ENCODE measurements at places on chromosomes 5 and 9.

DNA sequence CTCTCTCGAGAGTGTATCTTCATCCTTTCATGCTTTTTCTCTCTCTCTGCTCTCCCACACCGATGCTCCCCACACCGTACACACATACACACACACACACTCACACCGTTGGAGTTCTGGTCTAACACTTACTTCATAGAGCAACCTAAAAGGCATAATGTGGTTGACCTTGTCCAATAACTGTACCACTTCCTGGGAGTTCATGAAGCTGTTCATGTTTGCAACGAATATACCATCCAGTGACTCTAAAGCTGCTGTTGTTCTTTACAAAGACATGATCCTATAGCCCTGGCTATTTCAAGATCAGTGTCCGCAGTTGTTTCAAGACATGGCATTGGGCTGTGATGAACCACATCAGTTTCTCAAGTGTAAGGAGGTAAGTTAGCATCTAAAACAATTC lies 10.0 kb downstream of the MEF2C start:
- no peak for DNase-seq

GRCh38 chr5:135129307-135129706 lies 95.3 kb upstream of the PITX1 start:
- no peak for DNase-seq

DNA sequence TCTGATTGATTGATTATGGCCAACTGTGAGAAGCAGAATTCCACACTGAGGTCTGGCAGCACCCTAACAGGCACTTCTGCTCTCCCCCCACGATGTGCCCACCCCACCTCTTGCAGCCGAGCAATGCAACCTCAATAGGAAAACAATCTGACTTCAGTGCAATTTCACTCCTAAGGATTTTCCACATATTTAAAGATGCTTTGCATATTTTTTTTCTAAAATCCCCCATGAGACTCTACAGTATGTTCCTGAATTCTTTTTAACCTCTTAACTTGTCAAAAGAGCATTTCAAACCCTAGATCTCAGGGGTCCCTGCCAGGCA lies 243.1 kb downstream of the AUH start:
- DNase-seq: no peak

DNA sequence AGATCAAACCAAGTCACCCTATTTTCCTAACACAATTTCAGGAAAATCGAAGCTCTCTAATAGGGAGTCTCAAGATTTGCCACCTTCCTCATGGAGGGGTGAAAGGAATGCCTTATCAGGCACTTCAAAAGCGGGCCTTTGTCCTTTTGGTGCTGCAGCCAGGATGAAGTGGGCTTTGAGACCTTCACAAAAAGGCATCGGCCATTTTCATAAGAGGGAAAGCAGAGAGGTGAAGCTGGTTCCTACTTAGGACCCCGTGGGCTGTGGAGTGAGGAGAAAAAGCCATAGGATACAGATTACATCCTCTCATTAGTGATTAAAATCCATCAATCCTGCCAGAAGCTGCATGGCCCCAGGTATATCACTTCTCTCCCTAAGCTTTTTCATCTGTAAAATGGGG lies 859 bp downstream of the CDKN2AIPNL start:
- DNase-seq: no peak

- DNase-seq: no peak
Measured at GRCh38 chr9:97563458-97564135, 62.1 kb downstream of the TMOD1 start.

- DNase-seq: no peak
Measured at GRCh38 chr5:81046041-81046440, 85.9 kb downstream of the RASGRF2 start.

- DNase-seq: no peak
Measured at GRCh38 chr5:94175912-94176311, 434.5 kb upstream of the POU5F2 start.

DNA sequence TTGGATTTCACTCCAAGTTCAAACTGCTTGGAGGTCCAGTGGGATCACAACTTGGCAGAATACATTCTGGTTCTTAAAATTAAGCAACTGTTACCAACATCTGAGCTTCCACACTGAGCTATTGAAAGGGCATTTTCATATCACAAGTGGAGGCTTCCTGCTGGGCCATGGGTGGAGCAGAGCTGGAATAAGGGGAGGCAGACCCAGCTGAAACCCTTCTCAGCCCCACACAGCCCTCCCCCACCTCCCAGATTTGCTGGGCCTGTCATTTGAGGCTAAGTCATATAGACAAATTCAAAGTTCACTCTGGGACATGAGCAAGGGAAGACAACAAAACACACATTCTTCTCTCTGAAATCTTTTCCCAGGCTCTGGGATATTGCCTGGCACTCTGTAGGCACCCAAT lies 79.9 kb downstream of the ACTL7B start:
- DNase-seq: no peak

DNA sequence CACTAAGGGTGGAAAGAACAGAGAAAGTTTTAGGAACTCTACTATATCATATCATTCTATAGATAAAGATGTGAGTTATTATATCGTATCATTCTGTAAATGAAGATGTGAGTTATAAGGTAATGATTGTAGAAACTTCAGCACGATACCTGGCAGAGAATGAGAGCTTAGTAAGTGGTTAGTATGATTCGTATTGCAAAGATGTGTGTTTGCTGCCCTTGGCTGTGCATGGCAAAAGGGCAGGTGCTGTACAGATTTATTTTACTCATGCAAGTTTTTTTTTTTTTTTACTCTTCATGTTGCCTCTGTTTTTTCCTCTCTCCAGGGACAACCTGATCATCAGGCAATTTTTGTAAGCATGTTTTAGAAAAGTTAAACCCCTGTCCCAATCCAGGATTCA lies 83.3 kb downstream of the EGFLAM start:
- no peak for DNase-seq

GRCh38 chr9:36566813-36567221 lies 5.9 kb upstream of the MELK start:
- no peak for DNase-seq

DNA sequence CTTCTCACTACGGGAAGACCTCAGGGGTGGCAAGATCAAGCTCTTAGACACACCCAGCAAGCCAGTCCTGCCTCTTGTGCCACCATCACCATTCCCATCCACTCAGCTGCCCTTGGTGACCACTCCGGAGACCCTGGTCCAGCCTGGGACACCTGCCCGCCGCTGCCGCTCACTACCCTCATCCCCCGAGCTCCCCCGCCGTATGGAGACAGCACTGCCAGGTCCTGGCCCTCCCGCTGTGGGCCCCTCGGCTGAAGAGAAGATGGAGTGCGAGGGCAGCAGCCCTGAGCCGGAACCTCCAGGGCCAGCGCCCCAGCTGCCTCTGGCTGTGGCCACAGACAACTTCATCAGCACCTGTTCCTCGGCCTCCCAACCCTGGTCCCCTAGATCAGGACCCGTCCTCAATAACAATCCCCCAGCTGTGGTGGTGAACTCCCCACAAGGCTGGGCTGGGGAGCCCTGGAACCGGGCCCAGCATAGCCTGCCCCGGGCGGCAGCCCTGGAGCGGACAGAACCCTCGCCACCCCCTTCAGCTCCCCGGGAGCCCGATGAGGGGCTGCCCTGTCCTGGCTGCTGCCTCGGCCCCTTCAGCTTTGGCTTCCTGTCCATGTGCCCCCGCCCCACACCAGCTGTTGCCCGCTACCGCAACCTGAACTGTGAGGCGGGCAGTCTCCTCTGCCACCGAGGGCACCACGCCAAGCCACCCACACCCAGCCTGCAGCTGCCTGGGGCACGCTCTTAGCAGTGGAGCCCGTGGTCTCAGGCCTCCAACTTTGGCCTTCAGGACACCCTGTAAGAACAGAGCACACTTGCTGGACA lies 4.1 kb downstream of the TESK1 start:
- no peak for DNase-seq

DNA sequence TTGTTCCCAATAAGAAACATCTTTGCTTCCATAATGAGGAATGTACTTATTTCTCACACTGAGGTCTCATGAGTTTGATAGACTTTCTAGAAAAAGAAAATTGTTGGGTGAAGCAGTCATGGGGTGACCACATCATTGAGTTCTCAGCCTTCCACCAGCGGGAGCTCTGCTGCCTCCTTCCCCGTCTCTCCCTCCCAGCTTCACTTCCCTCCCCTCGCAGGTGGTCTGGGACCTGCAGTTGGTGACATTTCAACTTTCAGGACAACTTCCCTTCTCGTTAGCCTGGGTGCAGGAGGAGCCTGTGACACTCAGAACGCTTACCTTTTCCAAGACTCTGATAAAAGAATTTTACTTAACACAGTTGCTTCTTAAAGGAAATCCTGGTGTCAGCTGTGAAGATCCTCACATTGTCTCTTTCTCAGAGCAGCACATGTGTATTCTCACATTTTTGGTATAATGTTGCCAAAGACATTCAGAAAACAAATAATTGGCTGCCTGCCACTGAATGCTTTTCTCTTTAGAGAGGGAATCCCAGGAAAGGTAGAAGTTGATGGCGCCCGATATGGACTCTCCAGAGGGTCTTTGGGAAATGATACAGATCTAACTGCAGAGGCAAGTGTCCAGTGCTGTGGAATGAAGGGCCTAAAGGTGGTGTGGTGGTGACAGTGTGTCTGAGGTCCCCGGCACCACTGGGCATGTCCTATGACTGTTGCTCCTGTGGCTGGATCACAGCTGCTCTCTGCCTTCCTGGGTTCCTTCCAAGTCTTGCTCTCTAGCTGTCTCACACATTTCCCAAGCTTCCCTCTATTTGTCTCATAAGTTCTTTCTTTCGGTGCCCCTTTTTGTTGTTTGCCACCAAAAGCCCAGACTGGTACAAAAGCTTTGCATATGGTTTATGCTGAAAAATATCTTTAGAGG lies 238.1 kb downstream of the GAS1 start:
- no peak for DNase-seq

GRCh38 chr5:104347119-104347708 lies 784.6 kb upstream of the NUDT12 start:
- no peak for DNase-seq

- no peak for DNase-seq
Measured at GRCh38 chr5:161093100-161093499, 241.1 kb upstream of the ATP10B start.

DNA sequence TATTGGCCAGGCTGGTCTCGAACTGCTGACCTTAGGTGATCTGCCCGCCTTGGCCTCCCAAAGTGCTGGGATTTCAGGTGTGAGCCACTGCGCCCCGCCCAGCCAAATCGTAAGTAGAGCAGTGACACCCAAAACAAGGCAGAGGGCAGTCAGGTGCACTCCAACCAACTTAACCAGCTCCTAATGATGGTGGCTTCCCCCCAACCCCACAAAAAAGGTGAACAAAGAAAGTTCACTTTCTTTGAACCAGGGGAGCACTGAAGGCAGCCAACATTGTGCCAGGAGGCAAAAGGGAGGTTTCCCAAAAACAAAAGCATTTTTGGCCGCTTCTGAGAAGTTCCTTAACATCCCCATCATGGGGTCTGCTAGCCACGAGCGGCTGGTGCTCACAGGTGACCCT lies 9.6 kb downstream of the GMCL2 start:
- DNase-seq: no peak

GRCh38 chr5:163619273-163619934 lies 114.0 kb downstream of the MAT2B start:
- DNase-seq: no peak

DNA sequence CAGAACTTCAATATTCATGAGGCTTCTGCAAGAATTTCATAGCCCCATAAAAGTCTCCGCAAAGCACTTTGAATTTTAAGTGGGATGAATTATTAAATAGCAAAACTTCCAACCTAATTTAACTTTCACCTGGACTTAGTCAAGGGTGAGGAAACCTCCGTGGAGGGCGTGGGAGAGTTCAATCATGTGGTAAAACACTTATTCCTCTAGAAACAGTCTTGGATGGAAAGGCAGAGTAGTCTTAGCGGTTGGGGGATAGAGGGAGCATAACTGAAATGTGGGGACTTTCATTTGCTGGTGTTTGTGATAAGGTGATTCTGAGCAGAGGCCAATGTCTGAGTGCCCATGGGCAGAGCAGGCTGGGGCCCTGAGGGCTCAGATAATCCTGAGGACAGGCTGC lies 241.9 kb downstream of the IRX1 start:
- no peak for DNase-seq

DNA sequence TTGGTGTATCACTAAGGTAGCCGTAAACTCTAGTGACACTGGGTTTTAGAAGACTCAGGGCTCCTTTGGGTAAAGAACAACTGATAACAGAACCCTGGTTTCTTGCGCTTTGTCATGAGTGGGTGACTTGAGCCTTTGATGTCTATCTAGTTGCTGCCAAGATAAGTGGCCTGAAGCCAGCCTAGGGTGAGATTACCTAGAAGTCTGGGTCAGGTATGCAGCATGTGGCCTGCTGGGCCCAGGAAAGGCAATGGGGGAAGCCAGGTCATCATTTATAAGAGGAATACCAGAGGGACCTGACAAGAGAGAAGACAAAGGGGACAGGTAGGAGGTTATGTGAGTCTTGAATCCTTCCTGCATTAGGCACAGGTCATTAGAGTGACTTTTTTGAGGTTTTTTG lies 23.2 kb upstream of the GARNL3 start:
- DNase-seq: no peak

DNA sequence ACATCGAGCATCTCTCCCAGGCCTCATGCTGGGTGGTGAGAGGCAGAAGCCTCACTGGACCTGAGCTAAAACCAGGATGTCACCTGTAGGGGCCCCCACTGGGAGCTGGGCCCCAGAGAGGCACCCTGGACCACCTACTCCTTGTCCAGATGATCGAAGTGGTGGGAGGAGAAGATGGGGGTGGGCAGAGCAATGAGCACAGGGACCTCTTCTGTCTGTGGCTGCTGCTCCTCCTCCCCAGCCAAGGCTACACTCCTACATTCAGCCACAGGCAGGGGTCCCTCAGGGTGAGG lies 227.5 kb downstream of the CACNA1B start:
- peak; percentile 12 for DNase-seq

DNA sequence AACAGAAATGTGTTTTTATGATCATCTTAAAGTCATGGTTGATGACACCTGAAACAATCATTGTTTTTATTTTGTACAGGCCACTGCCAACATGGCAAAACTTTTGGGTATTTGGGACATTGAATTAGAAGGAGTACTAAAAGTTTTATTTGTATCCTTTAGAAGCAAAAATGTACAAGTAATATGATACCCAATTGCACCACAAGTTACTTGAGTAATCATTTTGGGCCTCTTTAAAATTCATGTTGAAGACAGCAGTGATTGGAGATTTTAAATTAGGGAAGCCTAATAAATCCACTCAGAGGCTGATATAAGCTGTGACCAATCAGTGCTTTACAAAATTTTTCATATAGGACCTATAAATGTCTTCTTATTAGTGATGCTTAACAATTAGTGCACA lies 212.9 kb downstream of the MARCHF11 start:
- no peak for DNase-seq

GRCh38 chr9:21873540-21874221 lies 71.2 kb downstream of the MTAP start:
- no peak for DNase-seq
